ENCODE measurements at places on chromosomes 5 and 9.
A peak's percentile ranks its signal among the peaks of the same experiment; 100 is the strongest.

- peak; percentile 70 for DNase-seq
Observed at GRCh38 chr9:122158202-122158601, 1.4 kb downstream of the NDUFA8 start.

- DNase-seq = no peak
Observed at GRCh38 chr5:74977471-74977870, 74.9 kb downstream of the GCNT4 start.

- no peak for DNase-seq
Observed at GRCh38 chr9:3035579-3036332, 191.9 kb upstream of the PUM3 start.

- no peak for DNase-seq
Observed at GRCh38 chr5:171476701-171477100, 57.3 kb downstream of the FGF18 start.

GRCh38 chr9:38026021-38026809, 42.8 kb downstream of the SHB start:
- DNase-seq = no peak
